ENCODE measurements at places on chromosomes 3 and 15. TPM values are rescaled to one million over a fixed set of nuclear protein-coding genes. Genes with fewer than 3 reads are reported as not detected.

Gene FANCD2OS
- total RNA-seq = not detected

DNA sequence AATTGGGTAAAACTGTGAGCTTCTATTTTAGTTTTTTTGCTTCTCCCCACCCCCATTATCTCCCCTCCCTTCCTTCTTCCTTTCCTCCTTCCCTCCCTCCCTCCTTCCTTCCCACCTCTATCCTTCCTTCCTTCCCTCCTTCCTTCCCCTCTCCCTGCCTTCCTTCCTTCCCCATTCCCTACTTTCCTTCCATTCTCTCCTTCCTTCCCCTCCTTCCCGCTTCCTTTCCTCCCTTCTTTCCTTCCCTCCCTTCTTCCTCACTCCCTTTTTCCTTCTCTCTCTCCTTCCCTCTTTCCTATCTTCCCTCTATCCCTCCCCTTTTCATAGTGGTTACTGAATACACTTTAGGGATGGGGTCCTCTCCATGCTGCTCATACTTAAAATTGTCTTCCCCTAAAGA is 40.4 kb upstream of the C3orf22 start:
- no peak for DNase-seq

- no peak for DNase-seq
These were observed 172.4 kb downstream of the CHDH start for GRCh38 chr3:53673722-53674350.

- DNase-seq = no peak
These were observed 27.2 kb upstream of the ARPIN start for GRCh38 chr15:89939910-89940309.

Measured in heart right ventricle (tissue), 16 donors.